Activated CD8-positive, alpha-beta T cell treated with anti-CD3 and anti-CD28 coated beads for 36 hours (primary cell): ENCODE measurements at places on chromosomes 16 and 17. TPM values are rescaled to one million over a fixed set of nuclear protein-coding genes. Genes with fewer than 3 reads are reported as not detected.

DNA sequence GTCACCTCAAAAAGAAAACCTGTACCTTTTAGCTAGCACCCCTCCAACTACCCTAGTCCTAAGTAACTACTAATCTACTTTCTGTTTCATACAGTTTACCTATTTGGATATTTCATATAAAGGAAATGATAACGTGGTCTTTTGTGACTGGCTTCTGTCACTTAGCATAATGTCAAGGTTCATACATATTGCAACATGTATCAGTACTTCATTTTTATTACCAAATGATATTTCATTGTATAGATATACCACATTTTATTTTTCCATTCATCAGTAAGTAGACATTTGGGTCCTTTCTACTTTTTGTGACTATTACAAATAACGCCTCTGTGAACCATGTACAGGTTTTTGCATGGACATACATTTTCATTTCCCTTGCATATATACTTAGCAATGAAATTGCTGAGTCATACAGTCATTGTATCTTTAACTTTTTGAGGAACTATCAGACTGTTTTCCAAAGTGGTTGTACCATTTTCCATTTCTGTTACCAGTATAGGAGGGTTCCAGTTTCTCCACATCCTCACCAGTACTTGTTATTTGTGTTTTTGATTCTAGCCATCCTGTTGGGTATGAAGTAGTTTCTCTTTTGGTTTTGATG lies 23.7 kb downstream of the MOSMO start:
- no peak for DNase-seq

DNA sequence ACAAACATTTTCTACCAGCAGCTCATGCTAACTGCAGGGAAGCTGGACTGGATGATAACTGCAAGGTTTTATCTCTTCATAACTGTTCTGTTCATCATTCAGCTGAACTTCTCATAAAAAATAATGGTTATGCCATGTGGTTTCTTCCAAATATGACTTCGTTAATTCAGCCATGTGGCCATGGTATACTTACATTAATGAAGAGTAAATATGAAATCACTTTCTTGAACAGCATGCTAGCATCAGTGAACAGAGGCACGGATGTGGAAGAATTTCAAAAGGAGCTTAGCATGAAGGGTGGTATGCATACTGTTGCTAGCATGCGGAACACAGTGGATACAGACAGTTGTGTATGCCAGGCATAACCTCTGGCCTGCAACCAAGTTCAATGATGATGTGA lies 1417.0 kb upstream of the CDH8 start:
- DNase-seq, result no peak

GRCh38 chr17:39581759-39582085 lies 26.0 kb downstream of the NEUROD2 start:
- DNase-seq, result no peak

DNA sequence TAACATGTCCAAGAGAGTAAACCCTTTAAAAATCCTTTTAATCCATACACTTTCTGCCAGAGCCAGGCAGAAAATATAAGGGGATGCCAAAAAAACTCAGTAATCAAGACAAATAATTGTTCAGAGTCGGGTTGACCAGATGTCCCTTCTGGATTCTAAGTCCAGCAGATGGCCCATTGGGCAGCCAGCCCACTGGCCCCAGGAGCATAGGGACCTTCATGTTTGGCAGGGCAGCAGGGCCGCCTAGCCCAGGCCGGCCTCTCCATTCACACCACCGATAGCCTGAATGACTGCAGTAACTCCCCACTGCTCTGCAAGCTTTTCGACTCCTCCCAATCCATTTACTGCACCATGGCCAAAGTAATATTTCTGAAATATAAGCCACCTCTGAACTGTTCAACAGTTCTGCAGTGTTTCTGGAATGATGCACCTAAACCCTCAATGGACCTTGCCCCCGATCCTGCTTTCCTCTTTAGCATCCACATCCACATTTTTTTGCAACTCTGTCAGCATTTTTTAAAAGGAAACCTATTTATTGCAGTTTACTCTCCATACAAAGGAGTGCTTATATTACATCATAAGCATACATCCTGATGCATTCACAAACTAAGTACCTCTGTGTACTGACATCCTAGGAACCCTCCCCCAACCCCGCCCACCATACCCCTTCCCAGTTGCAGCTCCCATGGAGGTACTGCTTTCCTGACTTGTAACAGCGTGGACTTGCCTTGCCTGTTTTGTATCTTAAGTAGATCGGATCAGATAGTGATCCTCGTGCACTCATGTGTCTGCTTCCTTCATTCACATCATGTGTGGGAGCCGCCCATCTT lies 46.4 kb downstream of the LDHD start:
- no peak for DNase-seq

The FBXW10 gene
- total RNA-seq, result not detected

The NTN3 gene
- total RNA-seq, result not detected

DNA sequence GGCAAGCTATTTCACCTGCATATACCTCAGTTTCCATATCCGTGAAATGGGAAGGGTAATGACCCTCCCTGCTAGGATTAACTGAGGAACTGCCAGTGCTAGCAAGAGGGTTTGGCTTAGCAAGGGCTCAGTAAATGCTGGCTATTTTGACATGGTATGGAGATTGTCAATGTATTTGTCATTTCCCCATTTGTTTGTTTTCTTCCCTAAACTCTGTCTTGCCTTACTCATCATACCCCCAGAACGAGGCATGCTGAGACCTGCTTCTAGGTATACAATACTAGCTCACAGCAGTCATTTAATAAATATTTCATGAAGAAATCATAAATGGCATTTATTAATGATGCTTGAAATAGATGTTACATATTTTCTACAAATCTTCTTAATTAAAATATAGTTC lies 124.0 kb downstream of the DYNLRB2 start:
- DNase-seq, result no peak

The CHRNE gene
- total RNA-seq, result 0.78 TPM

- DNase-seq, result peak; percentile 98
These were observed 956 bp upstream of the CHD3 start for GRCh38 chr17:7887482-7888183.

GRCh38 chr16:74035816-74036215 lies 260.8 kb upstream of the PSMD7 start:
- no peak for DNase-seq

DNA sequence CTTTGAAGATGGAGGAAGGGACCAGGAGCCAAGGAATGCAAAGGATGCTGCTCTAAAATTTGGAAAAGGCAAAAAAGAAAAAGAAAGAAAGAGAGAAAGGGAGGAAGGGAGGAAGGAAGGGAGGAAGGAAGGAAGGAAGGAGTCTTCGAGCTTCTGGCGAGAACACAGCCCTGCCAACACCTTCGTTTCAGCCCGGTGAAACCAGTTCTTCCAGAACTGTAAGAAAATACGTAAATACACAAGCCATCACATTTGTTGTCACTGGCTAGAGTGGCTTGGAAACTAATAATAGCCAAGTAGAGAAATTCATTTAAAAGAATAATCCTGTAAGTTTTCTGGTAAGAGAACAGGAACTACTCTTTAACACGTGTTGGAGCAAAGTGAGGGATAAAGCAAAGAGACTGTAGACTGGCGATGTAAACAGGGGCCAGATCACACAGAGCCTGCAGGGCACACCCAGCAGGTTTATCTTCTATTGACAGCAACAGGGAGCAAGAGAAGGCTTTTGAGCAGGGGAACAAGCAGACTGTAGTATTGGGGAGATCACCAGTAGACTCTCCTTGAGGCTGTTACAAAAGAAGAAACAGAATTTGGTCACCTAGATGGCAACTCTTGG lies 188.7 kb upstream of the MPHOSPH6 start:
- DNase-seq, result no peak

The PABPN1L gene
- not detected for total RNA-seq

DNA sequence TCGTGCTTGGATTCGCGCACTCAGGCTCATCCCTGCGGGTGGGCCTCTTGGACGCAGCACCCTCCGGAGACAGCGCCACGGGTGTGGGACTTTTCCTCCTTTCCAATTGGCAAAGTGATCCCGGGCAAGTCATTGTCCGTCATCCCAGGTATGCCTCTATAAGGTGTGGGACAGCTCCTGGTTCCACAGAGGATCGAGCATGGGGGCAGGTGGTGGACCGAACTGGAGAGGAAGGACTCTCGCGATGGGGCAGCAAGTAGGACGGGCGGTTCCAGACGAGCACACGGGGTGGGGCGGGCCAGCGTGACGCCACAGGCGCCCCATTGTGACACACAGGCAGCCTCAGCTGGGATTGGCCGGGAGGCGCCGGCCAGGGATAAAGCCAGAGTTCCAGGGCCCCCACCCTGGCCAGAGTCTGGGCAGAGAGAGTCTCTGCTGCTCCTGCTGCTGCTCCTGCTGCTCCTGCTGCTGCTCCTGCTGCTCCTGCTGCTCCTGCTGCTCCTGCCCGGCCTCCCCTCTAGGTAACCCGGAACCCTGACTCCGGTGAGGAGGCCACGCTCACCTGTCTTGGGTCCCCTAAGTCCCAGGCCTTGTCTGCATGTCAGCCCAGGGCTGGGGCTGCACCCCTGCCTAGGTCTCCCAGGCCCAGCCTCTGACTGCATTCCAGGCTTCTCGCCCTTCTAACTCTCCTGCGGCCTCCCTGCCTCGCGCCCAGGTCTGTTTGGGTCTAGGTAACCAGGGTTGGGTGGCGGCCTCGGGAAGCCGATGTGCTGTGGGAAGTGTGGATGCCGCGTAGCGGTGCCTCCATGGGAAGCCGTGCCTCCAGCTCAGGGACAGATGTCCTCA lies 38.5 kb upstream of the SLC47A1 start:
- no peak for DNase-seq

DNA sequence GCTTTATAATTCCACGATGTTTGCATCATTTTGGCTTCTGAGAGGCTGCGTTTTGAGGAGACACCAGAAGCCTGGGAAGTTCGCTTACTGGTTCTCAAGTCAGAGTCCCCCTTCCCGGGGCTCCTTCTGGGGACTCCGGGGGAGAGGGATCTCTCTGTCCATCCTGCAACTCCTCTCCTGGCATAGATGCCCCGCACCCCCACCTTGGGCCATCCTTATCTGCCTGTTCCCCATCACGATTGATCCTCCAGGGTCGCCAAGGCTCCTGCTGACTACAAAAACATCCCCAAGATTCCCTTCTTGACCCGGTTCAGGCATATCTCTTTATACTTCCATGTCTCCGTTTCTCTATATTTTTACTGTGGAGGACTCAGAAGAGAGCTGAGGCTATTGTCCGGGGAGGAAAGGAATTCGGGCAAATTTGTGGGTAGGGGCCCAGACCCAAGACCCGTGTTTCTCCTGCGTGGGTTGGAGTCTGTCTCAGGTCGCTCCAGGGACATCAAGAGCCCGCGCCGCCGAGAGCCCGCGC lies 18.4 kb upstream of the HOXB13 start:
- DNase-seq, result no peak

The DHRS7C gene
- total RNA-seq, result not detected

- DNase-seq, result no peak
These were observed 81.3 kb downstream of the RPGRIP1L start for GRCh38 chr16:53622315-53622714.

GRCh38 chr17:10648381-10648780 lies 8.7 kb downstream of the MYH3 start:
- no peak for DNase-seq

The APOH gene
- total RNA-seq, result not detected

The SDR42E2 gene
- total RNA-seq, result 0.14 TPM

The GABARAP gene
- 104 TPM for total RNA-seq

The NOG gene
- total RNA-seq, result 23.5 TPM

DNA sequence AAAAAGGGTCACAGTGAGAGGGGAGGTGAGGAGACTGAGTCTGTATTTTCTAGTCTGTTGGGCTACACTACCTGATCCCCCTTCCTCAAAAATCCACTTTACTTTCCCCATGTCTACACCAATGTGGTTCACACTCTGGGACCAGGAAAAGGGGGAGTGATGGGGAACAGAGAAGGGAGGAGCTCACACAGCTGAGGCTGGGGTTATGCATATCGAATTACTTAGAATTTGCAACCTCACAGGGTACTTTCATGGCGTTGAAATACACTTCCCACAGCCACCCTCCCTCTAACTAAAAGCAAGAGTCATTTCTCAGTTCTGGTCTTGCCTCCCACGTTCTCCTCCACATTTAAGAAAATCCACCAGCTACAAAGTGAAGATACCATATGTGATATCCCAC lies 14.1 kb downstream of the MAPT start:
- DNase-seq, result peak; percentile 40

DNA sequence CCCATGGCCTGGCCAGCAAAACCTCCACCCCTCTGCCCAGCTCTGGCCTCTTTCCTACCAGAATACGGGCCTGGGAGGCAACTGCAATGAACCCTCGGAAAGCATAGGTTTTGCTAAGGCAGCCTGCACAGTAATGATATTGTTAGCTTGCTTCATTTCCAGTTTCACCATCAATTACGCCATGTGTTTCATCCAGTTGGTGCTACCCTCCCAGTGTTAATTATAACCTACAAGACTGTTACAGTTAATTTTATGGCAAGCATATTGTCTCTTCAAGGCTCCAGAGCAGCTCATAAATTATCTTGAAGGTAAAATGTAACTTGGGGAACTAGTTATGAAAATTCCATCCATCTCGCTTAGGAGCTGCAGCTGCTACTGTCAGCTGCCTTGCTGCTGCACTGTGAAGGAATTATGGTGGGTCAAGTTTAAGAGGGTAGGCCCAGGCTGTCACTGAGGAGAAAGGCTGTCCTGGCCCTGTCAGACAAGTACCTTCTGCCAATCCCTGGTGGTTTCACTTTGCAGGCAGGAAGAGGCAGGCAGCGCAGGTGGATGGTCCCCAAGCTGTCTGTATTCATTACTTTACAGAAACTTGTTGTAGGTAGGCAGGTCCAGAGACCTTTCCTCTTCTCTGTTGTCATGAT lies 242.9 kb downstream of the FTO start:
- DNase-seq, result no peak

GRCh38 chr16:55478827-55479429 lies at the start of gene MMP2:
Gene MMP2 (plus strand): TSS chr16:55479198. CDS start chr16:55479480, 282 bp downstream.
- DNase-seq, result no peak
